Lower leg skin (tissue), 4 donors: ENCODE measurements at places on chromosomes 1 and 21. TPM values are rescaled to one million over a fixed set of nuclear protein-coding genes. Genes with fewer than 3 reads are reported as not detected.

The LMOD1 gene
- 29.0 TPM for total RNA-seq

The EFNA4 gene
- 29.5 TPM for total RNA-seq

The TRIM45 gene
- total RNA-seq, result 0.84 TPM

The ERICH3 gene
- not detected for total RNA-seq

The COA6 gene
- total RNA-seq, result 15.2 TPM

The VAV3 gene
- 200 TPM for total RNA-seq

The PCBP3 gene
- total RNA-seq, result not detected

The TEX38 gene
- not detected for total RNA-seq

The CELA2B gene
- not detected for total RNA-seq
